SK-N-DZ (cell line): ENCODE measurements at places on chromosomes 16 and 17.

DNA sequence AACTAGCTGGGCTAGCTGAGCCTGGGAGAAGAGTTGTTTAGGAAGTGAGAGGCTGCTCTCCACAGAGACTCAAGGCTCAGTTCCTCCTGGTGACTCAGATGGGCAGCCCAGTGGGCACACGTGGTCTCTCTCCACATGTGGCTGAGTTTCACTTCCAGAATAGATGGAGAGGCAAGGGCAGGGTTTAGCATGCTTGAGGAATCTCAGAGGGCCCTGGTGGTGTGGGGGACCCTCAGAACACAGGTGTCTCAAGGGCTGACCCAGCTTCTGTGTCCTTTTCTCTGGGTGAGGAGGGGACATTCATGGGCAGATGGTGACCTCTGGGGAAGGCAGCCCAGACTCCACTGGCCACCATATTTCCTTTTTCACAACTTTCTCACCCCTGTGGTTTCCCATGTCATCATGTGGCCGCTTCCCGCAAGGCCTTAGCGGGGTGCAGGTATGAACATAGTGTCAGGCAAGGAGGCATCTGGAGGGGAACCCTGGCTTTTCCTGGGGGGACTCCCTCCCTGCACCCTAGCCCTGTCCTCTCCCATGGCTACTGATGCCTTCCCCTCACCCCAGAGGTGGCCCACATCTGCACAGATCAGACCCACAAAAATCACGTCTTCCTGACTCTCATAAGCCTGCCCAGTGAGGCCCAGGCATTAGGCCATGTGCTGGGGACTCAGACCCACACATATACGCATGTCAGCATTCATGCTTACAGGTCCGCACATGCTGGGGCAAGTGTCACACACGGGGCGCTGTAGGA lies 3.3 kb downstream of the GRN start:
- DNase-seq: no peak

GRCh38 chr17:41812381-41813151 lies at the start of gene FKBP10:
Gene FKBP10, plus strand, starts transcription at chr17:41813004. Its CDS starts 31 bp downstream, at chr17:41813035.
- peak; percentile 94 for DNase-seq

DNA sequence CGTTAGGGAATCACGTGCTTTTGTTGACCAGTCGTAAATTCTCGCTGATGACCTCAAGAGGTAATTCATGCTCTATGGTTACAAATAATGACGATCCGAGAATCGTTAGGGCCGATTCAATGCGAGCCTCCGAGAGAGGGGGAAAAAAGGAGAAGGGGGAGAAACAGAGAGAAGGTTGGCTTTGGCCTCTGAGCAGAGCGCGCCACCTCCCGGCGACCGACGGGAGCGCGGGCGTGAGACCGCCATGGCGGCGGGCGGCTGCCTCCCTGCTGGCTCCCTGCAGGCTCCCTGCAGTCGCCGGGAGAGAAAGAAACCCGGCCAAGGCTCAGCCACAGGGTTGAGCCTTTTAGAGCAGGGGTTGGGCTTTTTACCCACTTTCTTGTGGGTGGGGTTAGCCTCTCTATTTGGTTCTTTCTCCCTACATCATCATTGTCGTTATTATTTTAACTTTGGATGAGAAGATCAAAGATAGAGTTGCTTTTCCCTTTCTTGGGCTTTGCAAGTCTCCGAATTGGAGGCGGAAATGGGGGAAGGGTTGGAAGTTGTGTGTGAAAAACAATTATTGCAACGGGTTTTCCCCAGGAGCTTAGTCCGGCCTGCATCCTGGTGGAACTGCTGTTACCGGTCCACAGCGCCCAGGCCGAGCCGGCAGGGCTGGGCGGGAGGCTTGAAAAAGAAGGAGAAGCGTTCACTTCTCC lies 410 bp upstream of the HOXB5 start:
- peak; percentile 51 for DNase-seq

- no peak for DNase-seq
Measured at GRCh38 chr17:36944553-36944952, 4.2 kb upstream of the AATF start.

DNA sequence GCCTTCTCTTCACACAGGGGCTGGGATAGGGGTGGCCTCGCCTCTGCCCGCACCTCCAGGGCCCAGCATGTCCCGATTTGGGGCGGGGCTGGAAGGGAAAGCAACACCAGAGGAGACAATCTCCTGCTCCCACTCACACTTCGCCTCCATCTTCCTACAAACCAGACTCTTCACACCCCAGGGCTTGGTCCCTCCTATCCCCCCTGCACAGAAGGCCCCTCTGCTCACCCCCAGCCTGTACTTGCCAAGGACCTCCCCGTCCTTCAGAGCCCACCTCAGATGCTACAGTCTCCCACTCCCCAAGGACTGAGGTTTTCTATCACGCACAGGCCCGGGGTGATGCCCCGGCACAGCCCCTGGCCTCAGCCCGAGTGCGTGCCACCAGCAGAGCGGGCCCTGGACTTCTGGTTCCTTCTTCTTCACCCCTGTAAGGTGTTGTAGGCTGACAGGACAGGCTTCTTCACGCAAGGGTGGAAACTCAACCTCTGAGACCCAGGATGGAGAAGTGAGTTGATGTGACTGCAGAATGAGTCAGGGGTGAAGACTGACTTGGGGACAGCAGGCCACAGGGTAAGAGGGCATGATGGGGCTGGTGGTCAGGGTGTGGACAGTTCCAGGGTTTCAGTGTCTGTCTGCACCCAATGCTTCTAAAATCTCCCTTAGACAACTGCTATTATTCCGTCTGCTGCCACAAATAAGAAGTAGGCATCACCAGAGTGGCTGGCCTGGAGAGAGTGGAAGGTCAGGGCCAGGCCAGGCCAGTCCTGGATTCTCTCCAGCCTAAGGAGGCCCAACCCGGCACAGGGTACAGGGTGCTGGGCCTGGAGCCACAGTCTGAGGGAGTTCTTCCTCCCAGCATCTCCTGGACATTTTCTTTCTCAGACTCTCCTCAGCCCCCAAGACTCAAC lies 2.5 kb downstream of the ITGAE start:
- DNase-seq: no peak

GRCh38 chr17:44558334-44558709 lies 1.0 kb downstream of the FZD2 start:
- DNase-seq: no peak

DNA sequence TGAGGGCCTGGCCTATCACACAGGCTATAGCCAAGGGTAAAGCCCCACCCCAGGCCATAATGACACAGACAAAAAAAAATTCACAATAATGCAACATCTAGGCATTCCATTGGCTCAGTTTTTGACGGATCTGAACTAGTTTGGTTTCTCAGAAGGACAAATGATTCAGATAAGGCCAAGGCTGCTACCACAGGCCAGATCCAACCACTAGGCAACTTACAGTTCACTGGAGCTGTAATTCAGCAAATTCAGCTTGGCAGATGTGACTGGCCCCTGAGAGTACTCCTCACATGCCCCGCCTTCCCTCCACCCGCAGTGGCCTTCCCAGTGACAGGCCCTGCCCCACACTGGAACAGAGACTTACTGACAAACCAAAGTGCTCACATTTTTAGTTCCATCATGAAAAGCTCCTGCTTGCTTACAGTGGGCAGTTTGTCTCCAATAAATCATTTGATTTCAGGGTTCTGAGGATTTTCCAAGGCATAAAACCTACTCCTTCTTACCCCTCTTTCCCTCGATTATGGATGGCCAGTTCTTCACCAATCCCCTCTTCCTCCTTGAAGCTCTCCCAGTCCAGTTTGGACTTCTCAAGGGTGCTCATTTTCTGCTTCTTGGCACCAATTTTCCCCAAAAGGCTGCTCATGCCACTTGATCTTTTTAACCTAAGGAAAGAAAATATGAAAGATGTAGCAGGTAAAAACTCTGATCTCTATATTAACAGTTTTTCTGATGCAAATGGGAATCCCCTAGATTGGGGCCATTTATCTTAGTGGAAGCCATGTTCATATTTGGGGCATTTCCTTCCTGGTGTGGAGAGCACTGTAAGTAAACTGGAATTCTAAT lies 53.3 kb upstream of the BCAR1 start:
- no peak for DNase-seq

GRCh38 chr17:9432134-9432885 lies 143.3 kb downstream of the STX8 start:
- no peak for DNase-seq

- DNase-seq: peak; percentile 45
Measured at GRCh38 chr16:11238272-11239202, 17.5 kb downstream of the SOCS1 start.

- no peak for DNase-seq
Measured at GRCh38 chr16:10970065-10970464, 25.7 kb downstream of the CLEC16A start.

- no peak for DNase-seq
Measured at GRCh38 chr17:55434721-55435120, 13.1 kb upstream of the MMD start.

GRCh38 chr17:74623693-74624093 lies at the start of gene CD300E:
Gene CD300E, minus strand, starts transcription at chr17:74623738. Its CDS starts 117 bp downstream, at chr17:74623621.
- no peak for DNase-seq

GRCh38 chr17:66037221-66037620 lies 154.7 kb downstream of the CEP112 start:
- DNase-seq: no peak

DNA sequence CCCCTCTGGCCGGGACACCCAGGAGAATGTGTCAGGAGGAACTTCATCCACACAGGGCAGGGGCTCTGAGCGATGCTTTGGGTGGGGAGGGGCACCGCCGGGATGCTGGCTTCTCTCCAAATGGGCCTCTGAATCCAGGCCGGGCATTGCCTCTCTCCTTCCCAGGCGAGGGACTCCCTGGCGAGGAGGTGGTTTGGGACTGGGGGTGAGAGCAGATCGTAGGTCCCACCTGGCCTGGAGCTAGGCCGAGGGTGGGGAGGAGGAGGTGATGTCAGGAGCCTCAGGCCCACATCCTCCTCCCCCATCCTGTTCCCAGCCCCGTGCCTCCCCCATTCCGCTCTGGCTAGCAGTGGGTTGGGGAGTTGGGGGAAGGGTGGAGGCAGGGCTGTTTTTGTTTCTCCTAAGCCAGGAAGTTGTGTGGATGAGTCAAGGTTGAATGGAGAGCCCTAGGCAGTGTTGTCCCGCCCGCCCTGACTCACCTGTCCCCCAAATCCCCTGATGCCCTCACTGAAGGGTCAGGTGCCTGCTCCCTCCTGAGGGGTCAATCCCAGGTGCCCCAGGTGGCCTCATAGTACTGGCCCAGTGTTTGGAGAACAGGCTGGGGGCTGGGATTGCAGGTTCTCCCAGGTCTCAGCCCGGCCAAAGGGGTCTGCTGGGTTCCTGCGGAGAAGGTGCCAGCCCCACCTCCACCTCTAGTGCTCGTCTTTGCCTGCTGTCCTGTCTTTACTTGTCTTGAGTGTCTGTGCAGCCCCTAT lies 2.8 kb downstream of the GRB7 start:
- DNase-seq: no peak

DNA sequence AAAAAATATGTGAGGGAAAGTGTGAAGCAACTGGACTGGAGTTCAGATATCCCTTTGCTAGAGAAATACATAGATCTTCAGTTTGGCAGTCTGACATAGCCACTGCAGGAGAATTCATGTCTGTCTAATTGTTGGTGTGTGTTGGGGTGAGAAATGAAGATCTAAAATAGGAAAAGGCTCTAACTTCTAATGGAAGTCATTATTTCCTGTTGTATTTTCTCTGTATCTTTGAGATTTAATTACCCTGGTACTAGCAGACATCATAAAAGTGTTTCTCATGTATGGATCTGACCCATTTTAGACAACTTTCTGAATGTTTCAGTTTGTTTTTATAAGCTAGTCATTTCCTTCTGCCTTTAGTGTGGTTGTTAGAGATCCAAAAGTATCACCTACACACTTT lies 128.3 kb downstream of the NLK start:
- DNase-seq: no peak

GRCh38 chr17:48356866-48357265 lies 73.1 kb downstream of the SKAP1 start:
- no peak for DNase-seq

- DNase-seq: peak; percentile 85
Measured at GRCh38 chr16:89909777-89910716, 8.6 kb upstream of the MC1R start.

DNA sequence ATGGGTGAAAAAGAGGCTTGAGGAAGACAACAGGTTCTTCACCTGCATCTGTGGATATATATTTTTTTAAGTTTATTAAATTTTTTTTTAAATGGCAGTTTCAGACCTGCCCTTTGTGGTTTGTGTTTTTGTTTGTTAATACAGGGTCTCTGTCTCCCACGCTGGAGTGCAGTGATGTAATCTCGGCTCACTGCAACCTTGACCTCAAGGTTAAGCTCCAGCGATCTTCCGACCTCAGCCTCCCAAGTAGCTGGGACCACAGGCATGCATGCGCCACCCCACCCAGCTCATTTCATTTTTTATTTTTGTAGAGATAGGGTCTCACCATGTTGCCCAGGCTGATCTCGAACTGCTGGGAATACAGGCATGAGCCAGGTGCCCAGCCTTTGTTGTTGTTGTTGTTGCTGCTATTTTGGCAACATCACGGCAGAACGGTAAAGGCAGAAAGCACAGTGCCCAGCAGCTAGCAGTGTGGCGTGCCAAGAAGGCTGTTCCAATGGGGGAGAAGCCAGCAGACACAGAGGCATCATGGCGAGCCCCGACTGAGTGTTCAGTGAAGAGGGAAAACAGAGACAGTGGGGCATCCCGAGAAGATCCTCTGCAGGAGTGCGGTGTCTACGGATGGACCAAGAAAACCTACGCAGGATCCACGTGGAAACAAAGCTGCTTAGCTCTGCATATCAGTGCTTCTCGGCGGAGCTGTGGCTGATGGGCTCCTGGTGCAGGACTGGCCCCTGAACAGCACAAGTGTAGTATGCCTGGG lies 19.6 kb downstream of the TMC6 start:
- DNase-seq: no peak

GRCh38 chr16:88924834-88925539 lies 52.0 kb downstream of the CBFA2T3 start:
- DNase-seq: peak; percentile 62

GRCh38 chr17:9443811-9444210 lies 131.8 kb downstream of the STX8 start:
- DNase-seq: no peak

DNA sequence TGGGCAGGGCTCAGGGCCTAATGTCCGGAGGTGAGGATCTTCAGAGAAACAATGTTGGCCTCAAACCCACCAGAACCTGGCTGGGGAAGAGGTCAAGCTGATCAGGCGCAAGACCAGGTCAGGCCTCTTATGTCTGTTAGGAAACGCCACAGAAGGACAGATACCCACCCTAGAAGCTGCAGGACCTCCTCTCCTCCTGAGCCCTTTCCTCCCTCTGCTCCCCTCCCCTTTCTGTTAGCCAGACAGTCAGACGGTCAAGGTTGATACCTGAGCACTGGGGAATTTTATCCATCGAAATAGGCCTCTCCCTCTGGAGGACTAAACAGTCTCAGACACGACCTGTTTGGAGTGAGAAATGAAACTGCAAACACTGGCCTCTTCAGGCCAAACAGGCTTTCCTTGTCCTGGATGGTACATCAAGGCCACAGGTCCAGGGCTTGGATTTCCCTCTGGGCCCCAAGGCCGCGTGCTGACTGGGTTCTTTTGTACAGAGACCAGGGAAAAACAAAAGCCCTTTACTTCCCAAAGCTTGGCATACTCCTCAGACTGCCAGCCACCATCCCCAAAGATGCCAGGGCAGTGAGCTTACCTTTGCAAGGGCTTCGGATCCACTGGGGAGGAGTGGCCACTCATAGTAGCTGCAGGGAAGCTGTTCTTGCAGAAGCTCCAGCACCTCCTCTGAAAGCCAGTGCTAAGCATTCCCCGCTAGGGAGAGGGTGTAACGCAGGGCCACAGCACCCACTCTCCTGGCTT lies 135.8 kb downstream of the CCDC182 start:
- no peak for DNase-seq
